ENCODE measurements at places on chromosomes 3 and 15.

- no peak for DNase-seq
Measured at GRCh38 chr3:111538681-111539083, 3.3 kb upstream of the CD96 start.

DNA sequence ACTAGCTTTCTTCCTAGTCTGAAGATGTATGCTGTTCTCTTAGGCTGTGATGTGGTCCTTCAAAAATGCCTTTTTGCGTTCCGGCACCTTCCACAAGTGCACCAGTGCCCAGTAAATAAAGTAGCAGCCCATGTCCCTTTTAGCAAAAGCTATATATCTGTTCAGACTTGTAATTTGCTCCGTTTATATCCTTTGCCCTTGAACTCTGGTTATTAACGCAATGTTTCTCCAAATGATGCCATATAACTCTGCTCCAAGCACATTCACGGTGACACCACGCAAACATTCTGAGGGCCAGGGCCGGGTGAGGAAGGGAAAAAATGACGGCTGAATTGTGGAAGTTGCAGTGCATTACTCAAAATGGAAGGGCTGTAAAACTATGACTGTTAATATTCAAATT is 1001.1 kb upstream of the NR2F2 start:
- DNase-seq, result no peak

GRCh38 chr3:147389717-147390116 is 16.6 kb downstream of the ZIC4 start:
- no peak for DNase-seq

DNA sequence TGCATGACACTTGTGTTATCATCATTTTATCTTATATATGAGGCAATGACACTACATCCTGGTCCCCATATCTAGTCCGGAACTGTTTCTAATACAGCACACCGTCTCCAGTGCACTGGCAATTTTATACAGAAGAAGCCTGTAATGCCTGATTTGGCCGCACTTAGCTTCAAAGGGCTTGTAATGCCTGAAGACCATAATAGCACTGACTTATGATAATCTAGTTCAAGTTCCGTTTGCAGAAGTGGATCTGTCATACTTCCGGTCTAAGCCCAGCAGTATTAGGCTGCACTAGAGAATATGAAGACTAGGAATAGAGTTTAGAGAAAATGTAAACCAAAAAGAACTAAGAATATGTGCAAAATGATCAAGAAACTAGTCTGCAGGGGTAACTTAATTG is 1.3 kb downstream of the BNIP2 start:
- no peak for DNase-seq

GRCh38 chr15:36403351-36403750 is 176.1 kb upstream of the CDIN1 start:
- no peak for DNase-seq

DNA sequence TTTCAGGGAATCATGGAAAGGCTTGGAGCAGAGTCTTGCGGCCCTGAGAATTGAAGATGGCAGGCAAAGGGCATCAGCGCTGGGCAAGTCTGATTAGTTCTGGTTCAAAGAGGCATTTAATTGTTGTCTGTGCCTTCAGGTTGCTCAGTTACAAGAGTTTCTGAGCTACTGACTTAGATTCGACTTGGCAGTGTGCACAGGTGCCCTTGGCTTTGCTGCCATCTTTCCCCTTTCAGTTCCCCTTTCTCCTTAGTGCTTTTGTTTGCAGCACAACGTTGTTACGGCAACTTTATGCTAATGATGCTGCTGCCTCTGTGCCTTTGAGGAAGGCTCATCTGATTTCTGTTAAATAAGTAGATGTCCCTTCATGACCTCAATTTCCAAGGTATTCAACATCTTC is 12.5 kb downstream of the P2RY14 start:
- no peak for DNase-seq

- DNase-seq, result no peak
Measured at GRCh38 chr15:69536726-69537512, 84.3 kb downstream of the RPLP1 start.

GRCh38 chr3:170418422-170419398 is at the start of gene CLDN11:
Gene CLDN11 (plus strand): TSS chr3:170418868. CDS start chr3:170419067, 199 bp downstream.
- DNase-seq, result no peak

- DNase-seq, result no peak
Measured at GRCh38 chr15:66863390-66864085, 161.5 kb downstream of the SMAD6 start.

DNA sequence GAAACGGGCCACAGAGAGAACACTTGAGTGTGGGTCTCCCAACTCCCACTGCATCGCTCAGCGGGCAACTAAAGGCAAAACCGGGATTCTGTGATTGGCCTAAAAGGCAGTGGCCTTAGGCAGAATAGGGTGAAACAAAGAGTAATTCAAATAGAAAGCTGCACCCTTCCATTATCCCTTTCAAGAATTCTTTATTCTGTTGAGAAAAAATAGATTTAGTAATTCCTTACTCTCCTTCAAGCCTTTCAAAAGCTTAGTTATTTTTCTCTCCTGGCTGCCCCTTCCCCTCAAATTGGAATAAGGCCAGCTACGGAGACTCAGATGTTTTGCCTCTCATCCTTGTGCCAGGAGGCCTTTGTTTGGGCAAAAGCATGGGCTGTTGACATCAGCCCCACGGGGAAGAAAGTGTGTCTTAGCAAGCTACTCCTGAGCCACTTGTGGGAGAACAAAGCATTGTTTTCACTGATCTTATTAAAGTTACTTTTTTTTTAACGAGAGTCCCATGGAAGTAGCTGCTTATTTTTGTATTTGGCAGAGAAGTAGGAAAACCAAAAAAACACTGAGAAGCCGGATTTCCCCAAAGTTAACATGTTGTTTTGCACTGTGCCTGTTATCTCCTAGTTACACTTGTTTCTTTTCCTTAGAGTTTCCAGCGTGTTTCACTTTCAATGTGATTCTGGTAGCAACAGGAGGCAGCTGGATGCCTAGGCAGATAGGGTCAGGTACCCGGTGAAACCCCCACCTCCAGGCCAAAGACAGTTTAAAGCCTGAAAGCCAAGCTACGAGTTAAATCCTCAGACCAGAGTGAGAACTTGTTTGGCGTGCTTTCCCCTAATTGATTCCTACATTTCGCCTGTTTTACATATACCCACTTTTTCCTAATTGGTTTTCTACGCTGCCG is 2.2 kb downstream of the ST6GAL1 start:
- DNase-seq, result no peak

GRCh38 chr15:79066391-79067071 is 24.0 kb downstream of the RASGRF1 start:
- DNase-seq, result no peak

- DNase-seq, result no peak
Measured at GRCh38 chr15:46518381-46518780, 883.6 kb downstream of the SQOR start.

DNA sequence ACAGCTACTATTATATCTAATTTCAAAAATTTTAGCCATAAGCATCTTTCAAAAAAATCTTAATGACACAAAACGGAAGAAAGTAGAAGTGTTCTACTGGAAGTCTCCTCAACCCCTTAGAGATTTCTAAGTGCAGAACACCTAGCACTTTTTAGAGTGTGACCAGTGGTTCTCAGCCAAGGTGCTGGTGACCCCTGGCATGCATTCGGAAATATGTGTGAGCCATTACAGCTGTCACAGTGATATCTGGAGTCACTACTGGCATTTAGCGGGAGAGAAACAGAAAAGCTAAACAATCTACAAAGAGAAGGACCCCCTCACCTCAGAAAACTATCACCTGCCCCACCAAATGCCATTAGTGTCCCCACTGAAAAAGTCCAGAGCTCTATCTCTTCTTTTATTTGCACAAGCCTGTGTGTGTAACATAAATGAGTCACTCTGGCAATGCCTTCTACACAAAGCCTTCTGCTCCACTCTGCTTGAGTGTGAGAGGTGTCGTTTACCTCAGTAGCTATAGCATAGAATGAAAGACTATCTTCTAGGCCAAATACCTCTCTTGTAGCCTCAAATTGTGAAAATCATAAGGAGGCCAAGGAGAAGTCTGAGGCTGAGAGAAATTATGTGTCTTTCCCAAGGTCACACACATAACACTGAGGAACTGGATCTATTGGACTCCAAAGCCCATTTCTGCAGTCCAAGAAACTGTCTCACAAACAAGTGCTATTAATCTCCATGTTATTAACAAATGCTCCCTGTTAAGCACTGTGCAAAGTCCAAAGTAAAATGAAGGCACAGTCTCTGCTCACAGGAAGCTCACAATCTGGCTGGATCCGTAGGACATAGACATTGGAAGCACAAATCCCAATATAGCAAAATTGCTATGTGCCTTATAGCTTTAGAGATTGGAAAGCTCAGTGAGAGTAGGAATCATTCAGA is 28.5 kb upstream of the KCNMB2 start:
- DNase-seq, result no peak

- no peak for DNase-seq
Measured at GRCh38 chr3:15355086-15355485, 22.7 kb upstream of the SH3BP5 start.

All from stimulated activated CD8-positive, alpha-beta memory T cell treated with anti-CD3 and anti-CD28 coated beads, Interleukin-2, amount 100 ng/mL, for 1 hour (primary cell).